Mesothelial cell of epicardium (in vitro differentiated cells): ENCODE measurements at places on chromosomes 3 and 15.

GRCh38 chr15:63474810-63475316 is 29.5 kb upstream of the USP3 start:
- H3K27me3 ChIP-seq, result peaks cover 2% of the 10 kb centered on the region
- no peak overlapping the region for H3K4me3 ChIP-seq
- H3K4me1 ChIP-seq, result peaks cover 11% of the 10 kb centered on the region
- no peak for DNase-seq
- no peak overlapping the region for H3K27ac ChIP-seq

GRCh38 chr3:177194299-177194698 is 3.0 kb downstream of the TBL1XR1 start:
- peak overlapping the region; percentile 77 for H3K27ac ChIP-seq
- DNase-seq, result no peak
- H3K4me3 ChIP-seq, result peak overlapping the region; percentile 98
- peaks cover 50% of the 10 kb centered on the region for H3K4me1 ChIP-seq
- peaks cover 5% of the 10 kb centered on the region for H3K36me3 ChIP-seq
- H3K27me3 ChIP-seq, result no peaks in the 10 kb centered on the region

DNA sequence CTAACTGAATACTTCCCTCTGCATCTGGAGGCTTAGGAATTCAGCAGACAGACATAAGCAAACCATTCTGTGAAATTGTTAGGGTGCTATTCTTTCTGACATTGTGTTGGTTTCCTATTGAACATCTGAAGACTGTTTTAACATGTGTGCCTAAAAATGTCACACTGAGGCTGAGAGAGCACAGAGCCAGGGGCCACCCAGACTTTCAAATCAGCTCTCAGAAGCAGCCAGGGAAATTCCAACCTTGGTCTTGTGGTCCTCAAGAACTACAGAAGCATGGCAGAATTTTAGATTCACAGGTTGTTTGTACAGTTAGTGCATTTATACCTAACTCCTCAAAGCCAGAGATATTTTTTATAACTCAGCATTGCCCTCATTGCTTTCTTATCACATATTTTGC is 929.2 kb upstream of the CFAP20DC start:
- no peaks in the 10 kb centered on the region for H3K36me3 ChIP-seq
- H3K4me3 ChIP-seq, result no peak overlapping the region
- no peak overlapping the region for H3K27ac ChIP-seq
- no peak for DNase-seq
- no peaks in the 10 kb centered on the region for H3K4me1 ChIP-seq

GRCh38 chr3:141425523-141426233 is 57.4 kb downstream of the ZBTB38 start:
- DNase-seq, result peak; percentile 26
- no peak overlapping the region for H3K4me3 ChIP-seq
- H3K27ac ChIP-seq, result peak overlapping the region; percentile 86
- H3K36me3 ChIP-seq, result peaks cover 13% of the 10 kb centered on the region
- H3K27me3 ChIP-seq, result no peaks in the 10 kb centered on the region
- H3K4me1 ChIP-seq, result peaks cover 25% of the 10 kb centered on the region

DNA sequence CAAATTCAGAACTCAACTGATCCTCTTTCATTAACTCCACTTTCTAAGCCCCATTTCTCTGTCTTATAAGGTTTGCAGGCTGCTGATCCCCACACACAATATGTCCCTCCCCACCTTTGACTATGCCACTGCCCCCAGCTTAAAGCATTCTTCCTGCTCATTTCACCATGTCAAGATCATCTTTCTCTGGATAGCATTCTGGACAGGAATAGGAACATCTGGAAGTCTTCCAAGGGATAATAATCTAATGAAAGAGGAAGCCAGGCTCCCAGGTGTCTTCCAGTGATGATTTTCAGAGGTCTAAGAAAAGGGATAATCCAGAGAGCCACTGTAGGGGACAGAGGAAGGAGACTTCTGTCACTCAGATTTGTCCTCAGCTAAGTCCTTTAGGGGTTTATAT is 54.6 kb upstream of the GALNT15 start:
- no peak overlapping the region for H3K27ac ChIP-seq
- peaks cover 3% of the 10 kb centered on the region for H3K27me3 ChIP-seq
- no peak overlapping the region for H3K4me3 ChIP-seq
- H3K36me3 ChIP-seq, result no peaks in the 10 kb centered on the region
- no peak for DNase-seq

DNA sequence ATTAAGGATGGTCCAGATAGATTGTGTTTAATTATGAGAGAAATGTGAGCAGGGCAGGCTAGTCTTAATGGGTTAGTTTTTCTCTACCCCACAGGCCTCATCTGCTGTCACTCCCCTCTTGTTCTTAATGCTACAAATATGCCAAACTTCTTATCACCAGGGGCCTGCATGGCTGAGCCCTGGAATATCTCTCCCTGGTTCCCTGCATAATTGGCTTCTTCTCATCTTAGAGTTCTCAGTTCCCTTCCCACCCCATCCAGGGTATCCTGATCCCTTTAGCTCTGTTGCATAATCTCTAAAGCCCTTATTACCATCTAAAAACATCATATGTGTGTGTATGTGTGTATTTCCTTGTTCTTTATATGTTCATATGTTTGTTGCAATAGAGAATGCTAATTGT is 279.6 kb downstream of the LSAMP start:
- H3K27me3 ChIP-seq, result no peaks in the 10 kb centered on the region
- H3K27ac ChIP-seq, result no peak overlapping the region
- H3K4me1 ChIP-seq, result no peaks in the 10 kb centered on the region
- H3K4me3 ChIP-seq, result no peak overlapping the region
- H3K36me3 ChIP-seq, result no peaks in the 10 kb centered on the region

DNA sequence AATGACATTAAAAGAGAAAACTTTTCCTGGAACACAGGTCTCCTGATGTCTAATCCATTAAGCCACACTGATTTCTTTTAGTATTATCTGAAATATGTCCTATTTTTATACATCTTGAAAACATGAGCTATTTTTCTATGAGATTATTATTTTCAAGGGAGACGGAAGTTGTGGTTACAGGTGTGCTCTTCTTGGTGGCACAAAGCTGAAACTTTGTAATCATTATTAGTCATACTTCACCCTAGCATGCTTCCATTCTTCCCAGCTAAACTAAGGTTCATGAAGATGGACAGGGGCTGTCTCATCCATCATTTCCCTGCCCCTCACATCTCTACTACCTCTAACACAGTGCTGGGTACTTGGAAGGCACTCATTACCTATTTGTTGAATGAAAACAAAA is 85.6 kb upstream of the POU1F1 start:
- no peak overlapping the region for H3K27ac ChIP-seq
- H3K27me3 ChIP-seq, result no peaks in the 10 kb centered on the region
- H3K4me1 ChIP-seq, result peaks cover 3% of the 10 kb centered on the region

DNA sequence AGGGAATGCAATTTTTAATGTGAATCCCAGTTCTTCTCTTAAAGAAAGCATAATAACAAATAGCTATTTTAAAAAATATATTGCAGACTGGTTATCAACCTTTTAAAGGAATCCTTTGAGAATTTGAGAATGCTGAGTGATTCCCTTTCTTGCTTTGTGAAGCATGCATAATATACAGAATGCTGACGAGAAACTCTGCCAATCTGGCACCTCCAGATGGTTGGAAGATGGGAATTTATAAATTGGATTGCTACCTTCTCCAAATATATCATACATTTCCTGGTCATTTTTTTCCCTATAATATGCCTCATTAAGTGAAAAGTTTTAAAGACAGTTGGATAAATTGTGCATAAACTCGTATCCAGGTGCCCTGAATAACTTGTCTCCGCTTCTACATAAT is 333.9 kb upstream of the ARPP21 start:
- peaks cover 7% of the 10 kb centered on the region for H3K4me1 ChIP-seq
- H3K27me3 ChIP-seq, result no peaks in the 10 kb centered on the region
- no peak overlapping the region for H3K27ac ChIP-seq
- no peaks in the 10 kb centered on the region for H3K36me3 ChIP-seq
- no peak for DNase-seq
- H3K4me3 ChIP-seq, result no peak overlapping the region

DNA sequence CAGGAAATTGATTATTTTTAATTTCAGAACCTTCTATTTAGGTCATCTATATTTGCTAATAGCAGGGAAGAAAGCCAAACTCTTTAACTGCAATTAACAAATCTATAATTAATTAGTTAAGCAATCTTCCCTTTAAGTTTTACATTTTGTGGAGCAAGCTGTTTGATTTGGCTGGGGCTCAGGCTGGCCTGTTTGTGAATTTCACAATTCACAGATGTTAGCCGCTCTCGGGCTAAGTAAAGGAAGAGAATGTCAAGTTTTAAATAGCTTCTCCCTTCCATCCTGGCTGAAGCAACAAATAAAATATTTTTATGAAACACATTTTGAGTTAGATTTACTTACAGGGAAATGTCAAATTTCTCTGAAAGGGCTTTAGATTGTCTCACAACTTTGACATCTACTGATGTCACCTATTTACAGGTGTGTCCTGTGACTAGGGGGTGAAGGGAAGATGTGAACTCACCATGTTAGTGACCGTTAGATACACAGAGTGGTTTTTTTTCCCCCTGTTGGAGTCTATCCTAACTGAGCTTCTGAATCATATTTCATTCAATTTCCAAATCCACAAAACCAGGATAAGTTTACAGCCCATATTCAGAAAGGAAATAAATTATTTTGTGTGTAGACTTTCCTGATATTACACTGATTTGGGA is 1.3 kb upstream of the TP63 start:
- H3K27me3 ChIP-seq, result no peaks in the 10 kb centered on the region
- H3K4me3 ChIP-seq, result no peak overlapping the region
- no peaks in the 10 kb centered on the region for H3K4me1 ChIP-seq
- DNase-seq, result no peak

DNA sequence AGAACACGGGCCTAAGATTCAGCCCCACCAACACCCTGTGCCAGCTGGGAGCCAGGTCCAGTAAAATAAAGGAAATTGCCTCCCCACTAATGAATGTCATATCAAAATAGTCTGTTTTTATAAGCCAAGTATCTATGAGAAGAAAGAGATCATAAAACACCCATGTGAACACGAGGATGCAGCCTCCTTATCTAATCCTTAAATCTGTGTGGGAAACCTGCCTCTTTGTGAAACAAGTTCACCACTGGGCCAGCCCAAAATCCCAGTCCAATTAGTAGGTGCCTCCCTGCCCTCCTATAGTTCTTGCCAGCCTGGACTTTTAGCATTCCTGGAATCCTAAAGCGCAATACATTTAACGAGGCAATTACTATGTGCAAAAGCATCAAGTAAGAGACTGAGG is 42.0 kb downstream of the SCAPER start:
- H3K4me1 ChIP-seq, result peaks cover 6% of the 10 kb centered on the region
- H3K36me3 ChIP-seq, result peaks cover 3% of the 10 kb centered on the region
- DNase-seq, result no peak
- no peak overlapping the region for H3K27ac ChIP-seq
- no peaks in the 10 kb centered on the region for H3K27me3 ChIP-seq

- peaks cover 60% of the 10 kb centered on the region for H3K4me1 ChIP-seq
- H3K36me3 ChIP-seq, result peaks cover 7% of the 10 kb centered on the region
- no peak for DNase-seq
- no peaks in the 10 kb centered on the region for H3K27me3 ChIP-seq
- H3K27ac ChIP-seq, result peak overlapping the region; percentile 95
Measured at GRCh38 chr3:71579935-71580406, 3.6 kb downstream of the FOXP1 start.

GRCh38 chr3:146217324-146217723 is 33.6 kb downstream of the PLSCR4 start:
- H3K27ac ChIP-seq, result no peak overlapping the region
- H3K36me3 ChIP-seq, result no peaks in the 10 kb centered on the region
- peaks cover 8% of the 10 kb centered on the region for H3K4me1 ChIP-seq
- no peak for DNase-seq
- H3K4me3 ChIP-seq, result no peak overlapping the region
- H3K27me3 ChIP-seq, result no peaks in the 10 kb centered on the region

DNA sequence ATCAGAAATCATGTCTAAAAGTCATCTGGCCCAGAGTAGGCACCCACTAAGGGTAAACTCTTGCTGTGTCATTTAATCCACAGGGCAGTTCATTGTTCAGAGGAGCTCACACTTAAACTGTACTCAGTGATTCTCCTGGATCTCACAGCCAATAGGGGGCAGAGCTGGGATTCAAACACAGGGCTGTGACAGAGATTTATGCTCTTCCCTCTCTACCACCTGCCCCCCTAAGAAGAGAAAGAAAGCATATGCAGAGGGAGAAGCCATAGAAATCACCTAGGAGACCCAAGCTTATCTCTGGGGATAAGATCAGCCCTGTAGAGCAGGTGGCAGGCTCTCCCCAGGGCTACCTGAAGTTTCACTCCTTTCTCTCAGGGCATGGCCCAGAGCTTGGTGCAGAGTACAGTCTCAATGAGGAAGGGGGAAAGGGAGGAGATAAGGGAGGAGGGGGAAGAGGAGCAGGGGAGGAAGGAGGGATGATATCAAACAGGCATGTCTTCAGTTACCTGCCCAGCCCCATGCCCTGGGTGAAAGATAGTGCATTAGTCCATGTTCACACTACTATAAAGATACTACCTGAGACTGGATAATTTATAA is 51.8 kb upstream of the ADPGK start:
- no peaks in the 10 kb centered on the region for H3K4me1 ChIP-seq
- no peak overlapping the region for H3K27ac ChIP-seq
- no peak overlapping the region for H3K4me3 ChIP-seq
- no peak for DNase-seq
- H3K27me3 ChIP-seq, result peaks cover 5% of the 10 kb centered on the region

- no peaks in the 10 kb centered on the region for H3K36me3 ChIP-seq
- H3K4me1 ChIP-seq, result peaks cover 37% of the 10 kb centered on the region
Measured at GRCh38 chr15:57330619-57331340, 45.5 kb upstream of the CGNL1 start.

- peaks cover 2% of the 10 kb centered on the region for H3K27me3 ChIP-seq
- H3K4me1 ChIP-seq, result peaks cover 29% of the 10 kb centered on the region
- DNase-seq, result no peak
- no peak overlapping the region for H3K27ac ChIP-seq
Measured at GRCh38 chr15:92166029-92166428, 227.7 kb upstream of the ST8SIA2 start.

DNA sequence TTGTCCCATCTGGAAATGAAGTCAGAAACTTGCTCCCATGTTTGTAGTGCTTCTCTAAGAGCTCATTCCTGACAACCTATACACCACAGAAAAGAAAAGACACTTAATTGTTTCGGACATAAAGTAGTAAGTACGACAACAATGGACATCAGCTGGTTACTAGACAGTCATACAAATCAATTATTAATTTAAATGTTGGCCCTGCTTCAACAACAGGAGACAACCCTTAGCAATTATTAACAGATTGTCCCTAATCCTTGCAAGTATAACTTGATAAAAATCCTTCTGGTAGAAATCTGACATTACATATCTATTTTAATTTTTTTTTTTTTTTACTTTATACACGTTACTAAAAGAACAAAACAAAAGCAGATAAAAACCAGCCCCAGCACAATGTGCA is 29.8 kb downstream of the ERICH6 start:
- peaks cover 4% of the 10 kb centered on the region for H3K27me3 ChIP-seq
- H3K4me3 ChIP-seq, result no peak overlapping the region
- DNase-seq, result no peak
- H3K4me1 ChIP-seq, result no peaks in the 10 kb centered on the region
- H3K36me3 ChIP-seq, result no peaks in the 10 kb centered on the region
- H3K27ac ChIP-seq, result no peak overlapping the region

- DNase-seq, result no peak
- no peaks in the 10 kb centered on the region for H3K36me3 ChIP-seq
- peak overlapping the region; percentile 66 for H3K4me3 ChIP-seq
- H3K4me1 ChIP-seq, result peaks cover 18% of the 10 kb centered on the region
- H3K27ac ChIP-seq, result no peak overlapping the region
Measured at GRCh38 chr3:69386556-69387385, 883 bp upstream of the FRMD4B start.

- no peak overlapping the region for H3K27ac ChIP-seq
- peaks cover 7% of the 10 kb centered on the region for H3K36me3 ChIP-seq
- peak overlapping the region; percentile 90 for H3K4me3 ChIP-seq
- H3K4me1 ChIP-seq, result peaks cover 33% of the 10 kb centered on the region
- DNase-seq, result no peak
Measured at GRCh38 chr15:65375871-65376607, 1.8 kb downstream of the IGDCC3 start.
